ENCODE measurements at places on chromosomes 5 and 9.
A peak's percentile ranks its signal among the peaks of the same experiment; 100 is the strongest.

GRCh38 chr9:137674307-137674975, 55.6 kb downstream of the EHMT1 start:
- no peak for DNase-seq

DNA sequence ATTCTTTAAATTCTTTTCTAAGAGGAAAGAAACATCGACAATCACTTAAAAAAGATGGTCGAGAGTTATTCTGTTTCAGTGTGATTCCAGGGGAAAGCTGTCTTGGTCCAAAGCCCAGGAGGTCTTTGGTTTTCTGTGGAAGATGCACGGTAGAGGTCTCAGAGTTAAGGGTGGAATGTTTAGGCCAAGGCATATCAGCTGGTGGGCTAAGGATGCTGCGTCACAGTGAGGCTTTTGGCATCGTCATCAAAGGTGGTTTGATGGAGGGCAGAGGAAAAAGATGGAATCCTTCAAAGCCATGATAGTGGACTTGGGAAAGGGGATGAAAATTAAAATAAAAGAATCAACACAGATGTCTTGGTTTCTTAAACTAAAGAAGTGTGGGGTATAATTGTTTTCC, 137.3 kb upstream of the ANKH start:
- DNase-seq = no peak

GRCh38 chr9:20512106-20512505, 110.2 kb downstream of the MLLT3 start:
- DNase-seq = no peak

- no peak for DNase-seq
Observed at GRCh38 chr9:90642570-90643539, at the start of gene DIRAS2. DIRAS2 (minus strand) TSS chr9:90642824; CDS start chr9:90613827, 28,997 bp downstream.

DNA sequence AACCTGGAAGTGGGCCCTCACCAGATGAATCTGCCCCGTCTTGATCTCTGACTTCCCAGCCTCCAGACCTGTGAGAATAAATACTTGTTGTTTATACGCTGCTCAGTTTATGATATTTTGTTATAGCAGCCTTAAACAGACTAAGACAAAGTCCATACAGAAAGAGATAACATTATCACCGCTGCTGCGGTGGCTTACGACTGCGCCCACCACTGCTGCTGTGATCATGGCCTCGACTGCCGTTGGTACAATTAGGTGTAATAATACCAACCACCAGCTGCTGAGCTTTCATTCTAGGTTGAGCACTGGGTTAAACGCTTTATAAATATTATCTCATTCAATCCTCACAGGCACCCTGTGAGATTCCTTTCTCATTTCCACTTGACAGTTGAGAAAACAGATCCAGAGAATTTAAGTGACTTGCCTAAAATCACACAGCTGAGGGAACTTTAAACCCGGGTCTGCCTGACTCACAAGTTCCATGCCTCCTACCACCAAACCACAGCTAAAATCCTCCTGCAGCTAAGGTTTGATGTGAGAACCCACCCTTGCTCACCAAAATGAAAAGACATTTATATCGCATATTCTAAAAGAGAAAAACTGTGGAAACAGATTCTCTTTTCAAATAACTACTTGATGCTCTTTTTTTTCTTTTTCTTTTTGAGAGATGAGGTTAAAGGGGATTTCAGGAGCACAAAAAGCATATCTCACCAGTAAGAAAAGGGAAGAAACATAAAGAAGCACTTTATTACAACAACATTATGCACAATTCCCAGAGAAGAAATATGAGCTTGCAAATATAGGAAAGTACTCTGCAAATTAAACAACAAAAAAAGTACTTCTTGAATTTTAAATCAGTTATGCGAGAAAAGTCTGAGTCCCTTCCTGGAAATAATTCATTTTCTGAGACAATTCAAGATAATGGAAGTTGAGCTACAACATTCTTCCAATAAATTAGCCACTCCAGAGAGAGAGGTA, 23.9 kb downstream of the GOLM1 start:
- no peak for DNase-seq

DNA sequence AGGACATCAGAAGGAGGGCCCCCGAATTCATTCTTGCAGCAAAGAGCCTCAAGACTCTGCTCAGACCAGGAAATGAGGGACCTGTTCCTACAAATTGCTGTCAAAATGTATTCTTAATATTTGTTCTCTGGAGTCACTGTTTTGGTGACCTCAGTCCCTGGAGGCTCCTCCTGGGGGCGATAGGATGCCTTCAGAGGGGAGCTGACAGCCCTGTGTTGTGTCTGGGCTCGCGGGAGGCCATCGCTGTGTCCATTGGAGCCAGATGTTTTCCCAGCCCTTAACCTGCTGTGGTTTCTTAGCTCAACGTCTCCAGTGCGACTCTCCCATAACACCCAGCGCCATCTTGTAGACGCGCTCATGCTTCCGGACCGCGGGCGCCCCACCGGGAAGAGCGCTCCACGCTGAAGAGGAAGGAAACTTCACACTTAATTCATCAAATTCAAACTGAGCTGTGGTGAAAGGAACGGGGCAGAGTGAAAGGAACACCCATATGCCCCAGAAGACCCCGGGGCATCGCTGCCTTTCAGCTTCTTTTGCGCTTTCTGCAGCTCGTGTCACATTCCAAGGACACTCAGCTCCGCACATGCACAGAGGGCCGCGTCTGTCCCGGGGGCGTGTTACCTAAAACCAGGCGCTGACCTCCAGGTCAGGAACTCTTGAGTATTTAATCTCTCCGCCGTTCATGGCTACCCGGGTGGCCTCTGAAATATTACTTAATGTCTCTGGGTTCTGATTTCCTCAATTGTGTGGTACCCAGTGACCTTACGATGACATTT, 112.3 kb upstream of the GDNF start:
- no peak for DNase-seq

GRCh38 chr9:137067860-137068538, 2.4 kb downstream of the SAPCD2 start:
- DNase-seq = peak; percentile 97

Data from GM19239 (cell line).